ENCODE measurements at places on chromosomes 12 and 14.

GRCh38 chr12:2844786-2845185, 10.0 kb upstream of the NRIP2 start:
- no peak for DNase-seq

DNA sequence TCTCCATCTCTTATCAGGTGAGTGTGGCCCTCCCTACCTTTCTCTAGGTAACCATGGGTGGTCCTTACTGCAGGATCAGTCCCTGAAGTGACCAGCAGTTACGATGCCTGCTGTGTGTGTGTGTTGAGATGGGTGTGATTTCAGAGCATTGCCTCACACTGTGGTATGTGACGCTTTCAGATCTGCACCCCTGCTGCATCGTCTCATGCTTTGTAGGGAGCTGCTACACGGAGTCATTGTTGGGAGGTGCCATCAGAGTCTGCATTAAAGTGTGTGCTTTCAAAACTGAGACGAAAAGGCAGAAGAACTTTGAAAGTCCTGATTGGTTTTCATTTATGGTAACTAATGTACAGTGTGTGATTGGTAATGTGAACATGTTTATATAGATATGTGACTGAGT, 150.5 kb downstream of the PELI2 start:
- DNase-seq: no peak

GRCh38 chr12:82817368-82817767, 130.7 kb downstream of the TMTC2 start:
- no peak for DNase-seq

DNA sequence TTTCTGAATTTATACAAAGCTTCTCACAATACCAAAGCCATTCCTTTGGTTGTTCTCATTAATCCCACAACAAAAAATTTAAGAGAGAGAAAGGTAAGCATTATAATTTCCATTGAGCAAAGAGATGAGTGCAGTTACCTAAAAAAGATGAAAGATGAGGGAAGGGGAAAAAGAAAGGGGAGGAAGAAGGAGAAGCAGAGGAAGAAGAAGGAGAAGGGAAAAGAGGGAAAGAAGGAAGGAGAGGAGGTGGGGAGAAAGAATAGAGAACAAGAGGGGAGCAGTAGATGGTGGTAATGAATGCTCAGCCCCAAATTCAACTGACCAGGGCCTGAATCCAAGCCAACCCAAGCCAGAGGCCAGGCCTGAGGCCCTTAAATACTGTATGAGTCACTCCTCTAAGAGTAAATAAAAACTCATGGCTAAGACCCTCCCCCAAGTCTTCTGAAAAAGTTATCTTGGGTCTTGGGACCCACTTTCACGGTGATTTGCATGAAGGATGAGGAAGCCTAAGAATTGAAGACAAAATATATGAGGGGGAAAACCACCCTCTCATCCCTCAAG, 144.6 kb downstream of the ITPR2 start:
- no peak for DNase-seq

GRCh38 chr12:80064269-80064668, 35.1 kb upstream of the OTOGL start:
- no peak for DNase-seq

Measured in kidney capillary endothelial cell (primary cell).